ENCODE measurements at places on chromosomes 1 and 21.

- ATAC-seq, result no peak
Observed at GRCh38 chr1:241895013-241895412, 47.0 kb downstream of the EXO1 start.

GRCh38 chr1:45998020-45998617 is 134.3 kb downstream of the PIK3R3 start:
- ATAC-seq, result no peak

DNA sequence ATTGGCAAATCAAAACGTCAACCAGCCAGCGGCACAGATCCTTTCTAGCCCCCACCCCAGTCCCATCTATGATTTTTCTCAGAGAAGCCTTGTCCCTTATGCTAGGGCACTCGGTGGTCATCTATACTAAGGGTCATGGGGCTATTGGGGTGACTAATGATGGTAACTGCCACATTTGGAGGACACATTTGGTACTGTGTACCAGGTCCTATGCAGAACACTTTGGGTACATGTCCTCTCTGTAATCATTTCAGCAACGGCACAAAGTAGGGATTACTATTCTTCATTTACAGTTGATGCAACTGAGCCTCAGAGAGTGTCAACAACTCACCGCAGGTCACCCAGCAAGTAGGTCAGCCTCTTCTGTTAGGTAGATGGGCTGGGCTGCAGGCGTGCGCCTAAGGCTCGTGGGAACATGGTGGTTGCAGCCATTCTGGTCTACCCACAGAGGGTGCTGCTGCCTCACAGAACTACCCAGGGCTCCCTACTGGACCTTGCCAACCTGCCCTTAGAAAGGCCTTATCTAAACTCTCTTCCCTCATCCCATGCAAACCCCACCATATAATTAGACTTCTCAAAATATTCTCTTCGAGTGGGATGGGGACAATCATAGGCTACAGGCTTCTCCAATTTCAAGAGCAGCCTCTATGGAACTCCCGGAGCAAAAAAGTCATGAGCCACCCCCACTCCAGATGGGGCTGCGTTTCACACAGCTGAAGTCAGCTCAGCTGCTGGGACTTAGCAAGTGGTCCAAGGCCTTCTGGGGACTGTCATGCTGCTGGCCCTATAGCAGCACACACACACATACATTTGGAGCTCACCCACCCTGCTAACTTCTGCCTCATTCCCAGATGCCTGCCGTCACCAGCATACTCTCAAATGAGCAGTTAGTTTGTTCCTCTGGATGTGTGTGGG is 5.8 kb upstream of the SDHB start:
- peak; percentile 84 for ATAC-seq

GRCh38 chr1:59682396-59683080 is 132.2 kb upstream of the HOOK1 start:
- peak; percentile 74 for ATAC-seq

DNA sequence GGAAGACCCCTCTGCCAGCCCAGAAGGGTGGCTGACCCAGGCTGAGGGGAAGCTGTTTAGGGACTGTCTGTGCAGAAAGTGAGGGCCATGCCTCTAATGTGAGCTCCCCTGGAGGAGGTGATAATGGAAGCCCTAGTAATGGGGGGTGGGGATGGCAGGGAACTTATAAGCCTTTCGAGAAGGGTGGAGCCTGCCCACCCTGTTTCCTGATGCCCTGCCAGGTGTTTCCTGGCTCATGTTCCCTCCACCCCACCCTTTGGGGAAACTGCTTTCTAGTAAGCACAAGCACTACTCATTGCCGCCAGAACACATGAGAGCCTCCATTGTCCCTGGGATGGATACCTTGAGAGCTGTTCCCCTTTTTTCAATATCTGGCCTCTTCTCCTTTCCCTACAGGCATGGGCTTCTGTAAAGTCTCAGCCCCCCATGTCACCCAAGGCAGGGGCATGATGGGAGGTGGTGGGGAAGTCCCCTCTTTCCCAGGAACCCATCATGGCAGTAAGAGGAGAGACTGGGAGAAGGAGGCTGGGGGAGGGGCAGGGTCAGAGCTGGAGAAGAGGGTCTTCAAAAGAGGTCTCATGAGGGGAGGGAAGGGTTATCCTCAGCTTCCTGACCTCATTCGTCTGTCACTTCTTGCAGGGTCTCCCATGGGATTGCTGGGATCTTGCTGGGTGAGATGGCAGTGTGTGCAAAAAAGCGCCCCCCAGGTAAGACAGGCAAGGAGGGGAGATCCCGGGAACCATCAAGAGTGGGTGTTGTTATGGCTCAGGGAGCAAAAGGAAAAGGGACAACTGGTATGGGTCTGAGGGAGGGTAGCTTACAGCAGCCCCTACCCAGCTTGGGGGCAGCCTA is 2.4 kb downstream of the ATP8B2 start:
- no peak for ATAC-seq

DNA sequence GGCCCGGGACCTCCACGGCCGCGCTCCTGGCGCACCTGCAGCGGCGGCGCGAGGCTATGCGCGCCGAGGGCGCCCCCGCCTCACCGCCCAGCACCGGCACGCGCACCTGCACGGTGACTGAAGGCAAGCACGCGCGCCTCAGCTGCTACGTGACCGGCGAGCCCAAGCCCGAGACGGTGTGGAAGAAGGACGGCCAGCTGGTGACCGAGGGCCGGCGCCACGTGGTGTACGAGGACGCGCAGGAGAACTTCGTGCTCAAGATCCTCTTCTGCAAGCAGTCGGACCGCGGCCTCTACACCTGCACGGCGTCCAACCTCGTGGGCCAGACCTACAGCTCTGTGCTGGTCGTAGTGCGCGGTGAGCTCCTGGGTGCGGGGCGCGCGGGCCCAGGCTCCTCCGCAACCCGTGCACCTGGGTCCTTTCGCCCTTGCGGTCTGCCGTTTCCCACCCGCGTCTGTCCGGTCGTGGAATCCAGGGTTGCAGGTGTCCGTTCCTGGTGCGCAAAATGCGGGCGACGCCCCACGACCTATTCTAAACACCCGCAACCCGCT is 4.6 kb downstream of the OBSCN start:
- no peak for ATAC-seq

- ATAC-seq, result no peak
Observed at GRCh38 chr1:163744301-163744887, 422.6 kb downstream of the NUF2 start.

- ATAC-seq, result peak; percentile 95
Observed at GRCh38 chr1:151710187-151710840, 6.3 kb downstream of the CELF3 start.

DNA sequence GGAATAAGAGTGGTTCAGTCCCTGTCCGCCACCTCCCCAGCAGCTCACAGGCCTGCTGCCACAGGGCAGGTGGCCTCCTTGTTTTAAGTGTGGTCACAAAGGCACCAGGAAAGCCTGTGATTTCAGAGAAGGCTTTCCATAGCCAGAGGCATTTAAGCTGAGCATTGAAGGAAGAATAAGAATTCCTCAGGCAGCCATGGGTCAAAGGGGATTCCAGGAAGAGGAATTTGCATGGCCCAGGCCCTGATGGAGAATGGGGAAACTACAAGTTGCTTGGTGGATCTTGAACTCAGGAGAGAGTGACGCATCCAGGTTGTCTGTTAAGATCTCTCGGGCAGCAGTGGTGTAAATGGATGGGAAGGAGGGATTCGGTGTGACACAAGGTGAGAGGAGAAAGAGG is 66.7 kb downstream of the KLHDC7A start:
- ATAC-seq, result no peak

- no peak for ATAC-seq
Observed at GRCh38 chr1:14323568-14324247, 274.8 kb upstream of the KAZN start.

- ATAC-seq, result no peak
Observed at GRCh38 chr1:91877574-91878208, 8.3 kb downstream of the TGFBR3 start.

DNA sequence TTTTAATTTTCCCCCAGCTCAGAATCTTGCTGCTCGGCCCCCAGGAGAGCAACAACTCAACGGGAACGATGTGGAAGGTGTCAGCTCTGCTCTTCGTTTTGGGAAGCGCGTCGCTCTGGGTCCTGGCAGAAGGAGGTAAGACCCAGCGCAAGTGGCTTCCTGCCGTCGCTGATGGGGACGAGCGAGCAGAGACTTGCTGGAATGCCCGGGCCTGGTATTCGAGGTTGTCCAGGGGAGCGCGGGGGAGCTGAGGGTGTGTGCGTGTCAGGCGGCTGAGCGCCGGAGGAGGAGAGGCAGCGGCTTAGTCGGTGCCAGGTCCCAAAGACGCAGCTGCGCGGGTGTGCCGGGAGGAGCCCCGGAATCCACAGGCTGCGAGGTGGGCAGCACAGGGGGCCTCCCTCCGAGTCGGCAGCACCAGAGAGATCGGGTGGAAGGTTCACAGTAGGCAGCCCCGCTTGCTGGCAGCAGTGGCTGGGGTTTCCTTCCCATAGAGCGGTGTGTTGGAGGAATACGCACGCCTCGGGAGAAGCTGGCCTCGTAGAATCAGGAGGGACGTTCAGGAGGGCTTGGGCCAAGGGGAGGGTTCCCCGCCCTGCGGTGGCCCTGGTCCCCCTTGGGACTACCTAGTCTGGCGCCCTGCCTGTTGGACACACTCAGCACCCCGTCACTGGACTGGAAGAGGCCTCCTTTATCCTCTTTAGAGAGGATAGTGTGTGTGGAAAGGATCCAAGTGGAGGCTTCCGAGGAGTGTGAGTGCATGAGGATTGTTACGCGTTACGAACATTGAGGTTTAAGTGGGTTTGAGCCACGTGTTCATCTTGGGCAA is 547 bp downstream of the PDPN start:
- peak; percentile 71 for ATAC-seq

GRCh38 chr1:199242147-199242546 is 603.3 kb downstream of the PTPRC start:
- no peak for ATAC-seq

DNA sequence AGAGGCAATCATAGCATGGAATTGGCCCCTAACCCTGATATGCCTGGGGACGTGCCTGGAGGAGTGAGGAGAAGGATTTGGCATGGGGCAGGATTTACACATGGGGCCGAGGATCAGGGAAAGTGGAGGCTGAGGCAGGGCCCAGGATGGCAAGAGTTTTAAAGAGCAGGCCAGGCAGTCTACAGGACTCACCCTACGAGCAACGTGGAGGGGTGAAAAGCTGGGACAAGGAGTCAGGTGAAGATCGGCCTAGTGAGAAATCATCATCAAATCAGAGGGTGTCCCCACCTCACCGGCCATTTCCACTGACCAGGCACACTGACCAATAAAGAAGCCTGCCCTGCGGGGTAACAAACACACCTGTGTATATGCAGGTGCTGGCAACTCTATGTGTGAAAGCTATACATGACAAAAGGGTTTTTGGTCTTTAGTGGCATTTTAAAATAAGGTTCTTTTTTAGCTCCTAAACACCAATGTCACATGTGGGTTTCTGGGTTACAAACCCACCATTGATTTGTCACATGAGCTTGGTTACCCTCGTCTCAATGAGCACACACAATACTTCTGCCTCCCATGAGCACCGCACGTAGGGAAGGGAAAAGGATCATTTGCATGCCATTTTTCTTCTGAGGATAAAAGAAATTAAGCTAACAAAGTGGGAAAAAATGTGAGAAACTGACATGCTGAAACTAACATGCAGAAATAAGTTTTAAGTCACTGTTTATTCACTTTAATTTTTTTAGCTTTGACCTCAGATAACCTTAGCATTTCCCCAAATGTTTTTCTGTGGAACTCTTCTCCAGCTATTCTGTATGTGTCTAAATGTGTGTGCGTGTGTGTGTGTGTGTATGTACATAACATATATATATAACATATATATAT is 168.1 kb upstream of the EDN2 start:
- ATAC-seq, result no peak

- peak; percentile 14 for ATAC-seq
Observed at GRCh38 chr1:181128592-181129497, 40.3 kb downstream of the IER5 start.

DNA sequence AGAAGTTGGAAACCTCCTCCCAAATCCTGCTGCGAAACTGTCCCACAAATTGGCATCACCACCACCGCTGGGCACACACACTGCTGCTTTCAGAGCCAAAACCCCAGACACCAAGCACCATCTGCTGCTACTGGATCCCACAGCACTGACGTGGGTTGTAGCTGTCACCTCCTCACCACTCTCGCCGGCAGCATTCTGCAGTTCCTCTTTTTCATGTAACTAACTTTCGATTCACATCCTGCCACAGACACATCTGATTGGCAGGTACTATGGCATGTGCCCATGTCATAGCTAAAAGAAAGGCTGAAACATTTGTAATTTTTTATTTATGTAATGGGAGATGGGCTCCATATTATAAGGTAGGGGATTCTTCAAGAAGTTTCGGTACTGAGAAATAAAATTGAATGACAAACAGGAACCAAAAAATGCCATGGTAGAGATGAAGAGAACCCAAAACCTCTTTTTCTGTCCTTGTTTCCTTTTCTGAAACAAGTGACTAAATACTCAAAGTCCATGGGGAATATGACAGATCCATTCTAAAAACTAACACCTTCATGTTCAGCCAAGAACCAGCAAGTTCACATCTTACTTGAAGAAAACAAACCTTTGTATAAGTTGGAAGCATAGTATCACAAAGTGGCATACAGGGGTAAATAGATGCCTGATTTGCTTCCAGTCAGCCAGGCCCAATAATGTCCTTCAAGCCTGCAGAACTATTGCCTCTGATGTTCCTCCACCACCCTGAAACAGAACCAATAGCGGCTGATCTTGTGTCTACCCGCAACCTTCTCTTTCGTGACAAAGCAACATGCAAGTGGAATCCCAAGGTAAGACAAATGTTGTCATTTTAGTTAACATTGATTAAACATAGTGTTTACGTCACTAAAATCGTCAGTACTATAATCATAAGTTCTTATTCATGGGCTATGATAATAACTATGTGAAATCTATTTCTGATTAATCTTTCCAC is 26.6 kb upstream of the RGS13 start:
- no peak for ATAC-seq

- ATAC-seq, result no peak
Observed at GRCh38 chr1:244447024-244447423, 4.7 kb downstream of the ADSS2 start.

DNA sequence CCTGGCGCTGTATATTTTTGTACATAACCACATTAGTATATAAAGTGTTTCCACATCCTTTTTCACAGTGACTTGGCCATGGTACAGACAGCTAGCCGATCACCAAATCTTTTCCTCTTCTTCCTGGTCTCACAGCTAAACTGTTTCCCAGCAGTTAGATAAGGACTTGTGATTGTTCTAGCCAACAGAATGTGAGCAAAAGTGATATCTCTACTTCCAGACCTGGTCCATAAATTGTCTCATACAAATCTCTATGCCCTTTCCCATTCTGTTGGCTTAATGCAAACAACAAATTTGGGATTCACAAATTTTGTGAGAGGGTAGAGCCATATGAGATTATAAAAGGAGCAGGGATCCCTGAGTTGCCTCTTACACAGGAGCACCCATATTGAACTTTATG is 19.5 kb downstream of the PAFAH2 start:
- no peak for ATAC-seq

GRCh38 chr1:218350035-218350525 is 4.9 kb downstream of the TGFB2 start:
- no peak for ATAC-seq

- ATAC-seq, result peak; percentile 14
Observed at GRCh38 chr1:55980582-55980981, 598.8 kb downstream of the PLPP3 start.

GRCh38 chr1:211641044-211641800 is 34.2 kb downstream of the NEK2 start:
- ATAC-seq, result no peak
